A549 treated with Mapracorat at 1 μM for 4 hours (cell line): ENCODE measurements at places on chromosomes 11 and 22. TPM values are rescaled to one million over a fixed set of nuclear protein-coding genes. Genes with fewer than 3 reads are reported as not detected.

GAL3ST3 gene
- total RNA-seq: not detected in 5 replicates

VPS26B gene
- 19.0 to 22.4 TPM (median 20.6 TPM) in 5 replicates for total RNA-seq

SLCO2B1 gene
- total RNA-seq: 2.9 to 3.9 TPM (median 3.5 TPM) in 5 replicates

FGF19 gene
- 0.05 to 0.12 TPM (median 0.08 TPM) in 4 of 5 replicates, not detected in the other for total RNA-seq

PGR gene
- not detected in 5 replicates for total RNA-seq

ANKK1 gene
- 0.07 TPM in 1 of 5 replicates, not detected in the others for total RNA-seq

ARHGAP42 gene
- total RNA-seq: 4.3 to 5.6 TPM (median 5.1 TPM) in 5 replicates

CARD16 gene
- not detected in 5 replicates for total RNA-seq

SLC16A8 gene
- not detected in 5 replicates for total RNA-seq

OR56A3 gene
- not detected in 5 replicates for total RNA-seq

CDC42BPG gene
- total RNA-seq: 0.93 to 2.0 TPM (median 1.5 TPM) in 5 replicates

TMEM86A gene
- 0.34 to 0.59 TPM (median 0.42 TPM) in 5 replicates for total RNA-seq
